ENCODE measurements at places on chromosomes 6 and 20.

GRCh38 chr6:110625883-110626282 lies 149.5 kb upstream of the SLC22A16 start:
- no peak for DNase-seq

GRCh38 chr20:59004763-59005522 lies 2.1 kb downstream of the CTSZ start:
- DNase-seq, result no peak

- no peak for DNase-seq
Observed at GRCh38 chr6:37540390-37540789, 40.7 kb upstream of the CCDC167 start.

GRCh38 chr20:41364967-41365765 lies 1.5 kb downstream of the EMILIN3 start:
- no peak for DNase-seq

GRCh38 chr6:43758617-43759050 lies 11.4 kb upstream of the VEGFA start:
- DNase-seq, result no peak

GRCh38 chr6:107698146-107698545 lies 126.0 kb downstream of the SCML4 start:
- no peak for DNase-seq

GRCh38 chr6:132131351-132131750 lies 180.2 kb upstream of the CCN2 start:
- DNase-seq, result no peak
